ENCODE measurements at places on chromosomes 5 and 9. TPM values are rescaled to one million over a fixed set of nuclear protein-coding genes. Genes with fewer than 3 reads are reported as not detected.

- DNase-seq = no peak
- H3K4me3 ChIP-seq = no peak overlapping the region
- H3K4me1 ChIP-seq = no peaks in the 10 kb centered on the region
- H3K27ac ChIP-seq = no peak overlapping the region
- H3K36me3 ChIP-seq = no peaks in the 10 kb centered on the region
These were observed 6.6 kb downstream of the GOLGA1 start for GRCh38 chr9:124934290-124934689.

- H3K4me1 ChIP-seq = no peaks in the 10 kb centered on the region
- H3K27ac ChIP-seq = no peak overlapping the region
- peak; percentile 36 for DNase-seq
- H3K36me3 ChIP-seq = no peaks in the 10 kb centered on the region
These were observed 40.0 kb upstream of the DMRT1 start for GRCh38 chr9:801399-802071.

- H3K27me3 ChIP-seq = no peaks in the 10 kb centered on the region
- DNase-seq = no peak
- no peaks in the 10 kb centered on the region for H3K4me1 ChIP-seq
- no peak overlapping the region for H3K4me3 ChIP-seq
These were observed 11.7 kb downstream of the TXN start for GRCh38 chr9:110244616-110245015.

DNA sequence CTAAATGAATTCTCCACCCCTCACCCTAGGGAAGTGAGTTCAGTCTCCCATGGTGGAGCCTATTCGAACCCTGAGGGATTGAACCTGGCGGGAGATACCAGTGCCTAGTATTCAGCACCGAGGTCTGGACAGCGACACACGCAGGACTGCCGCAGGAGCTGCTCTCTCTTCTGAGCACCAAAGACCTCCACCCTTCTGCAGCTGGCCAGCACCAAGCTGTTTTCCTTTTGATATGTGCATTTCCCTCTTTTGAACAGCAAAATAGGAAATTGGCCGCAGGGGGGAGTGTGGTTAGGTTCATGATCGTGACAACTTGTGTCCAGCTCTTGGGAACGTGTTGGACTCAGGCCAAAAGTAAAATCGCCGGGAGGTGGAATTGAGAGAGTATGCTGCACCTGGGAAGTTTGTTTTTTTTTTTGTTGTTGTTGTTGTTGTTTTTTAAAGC is 1.2 kb upstream of the PCSK1 start:
- no peaks in the 10 kb centered on the region for H3K36me3 ChIP-seq
- no peaks in the 10 kb centered on the region for H3K4me1 ChIP-seq
- H3K4me3 ChIP-seq = no peak overlapping the region
- peaks cover 19% of the 10 kb centered on the region for H3K27me3 ChIP-seq

BHMT gene
- 0.48 TPM for total RNA-seq
